Peyer's patch (tissue), 4 donors: ENCODE measurements at places on chromosomes 4 and X. TPM values are rescaled to one million over a fixed set of nuclear protein-coding genes. Genes with fewer than 3 reads are reported as not detected.

Gene NDP
- 4.7 TPM for total RNA-seq

Gene GASK1B
- 8.8 TPM for total RNA-seq

Gene RIPPLY1
- total RNA-seq = not detected

Gene SMR3B
- not detected for total RNA-seq

Gene HSD17B13
- total RNA-seq = 1.6 TPM

DNA sequence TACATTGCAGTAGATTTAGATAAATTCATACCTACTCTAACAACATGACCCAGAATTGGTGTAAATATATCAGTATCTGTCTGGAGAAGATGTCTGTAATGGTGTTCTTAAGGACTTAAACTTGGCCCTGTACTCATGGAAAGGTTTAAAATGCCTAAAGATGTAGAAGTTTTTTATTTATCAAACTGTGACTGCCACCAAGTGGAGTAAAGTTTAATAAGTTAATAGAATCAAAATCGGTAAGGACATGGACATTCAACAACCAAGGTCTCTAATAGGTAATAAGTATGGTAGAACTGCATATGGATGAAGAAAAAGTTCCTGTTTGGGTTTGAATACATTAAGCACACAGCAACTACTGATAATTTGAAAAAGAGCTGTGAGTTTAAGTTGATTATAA is 474.0 kb upstream of the NDST3 start:
- no peaks in the 10 kb centered on the region for H3K27me3 ChIP-seq
- no peak overlapping the region for H3K4me3 ChIP-seq
- DNase-seq = no peak
- H3K4me1 ChIP-seq = no peaks in the 10 kb centered on the region
- no peaks in the 10 kb centered on the region for H3K36me3 ChIP-seq

GRCh38 chrX:124256216-124256615 is 76.2 kb upstream of the TEX13D start:
- no peaks in the 10 kb centered on the region for H3K4me1 ChIP-seq
- no peak overlapping the region for H3K4me3 ChIP-seq
- no peaks in the 10 kb centered on the region for H3K27me3 ChIP-seq

- no peaks in the 10 kb centered on the region for H3K4me1 ChIP-seq
- H3K4me3 ChIP-seq = no peak overlapping the region
- no peak overlapping the region for H3K27ac ChIP-seq
- H3K36me3 ChIP-seq = no peaks in the 10 kb centered on the region
These were observed 944.4 kb upstream of the GRID2 start for GRCh38 chr4:91359041-91360031.

DNA sequence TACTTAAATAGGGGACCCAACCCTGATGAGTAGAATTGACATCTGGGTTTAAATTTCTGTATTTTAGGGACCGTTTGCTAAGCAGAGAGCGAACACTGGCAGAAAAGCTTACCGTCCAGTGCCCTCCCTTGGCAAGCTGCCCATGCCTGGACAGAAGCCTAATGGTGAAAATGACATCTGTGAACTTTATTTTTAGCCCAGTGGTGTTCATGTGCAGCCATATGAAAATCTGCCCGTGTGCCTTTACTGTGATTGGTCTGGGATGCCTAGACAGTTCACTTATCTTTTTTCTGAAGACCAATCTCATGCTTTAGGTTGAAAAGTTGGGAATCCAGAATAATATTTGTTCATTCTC is 1.1 kb downstream of the STBD1 start:
- no peak for DNase-seq
- H3K4me3 ChIP-seq = peak overlapping the region; percentile 56
- H3K27me3 ChIP-seq = no peaks in the 10 kb centered on the region
- H3K27ac ChIP-seq = no peak overlapping the region
- peaks cover 8% of the 10 kb centered on the region for H3K36me3 ChIP-seq

DNA sequence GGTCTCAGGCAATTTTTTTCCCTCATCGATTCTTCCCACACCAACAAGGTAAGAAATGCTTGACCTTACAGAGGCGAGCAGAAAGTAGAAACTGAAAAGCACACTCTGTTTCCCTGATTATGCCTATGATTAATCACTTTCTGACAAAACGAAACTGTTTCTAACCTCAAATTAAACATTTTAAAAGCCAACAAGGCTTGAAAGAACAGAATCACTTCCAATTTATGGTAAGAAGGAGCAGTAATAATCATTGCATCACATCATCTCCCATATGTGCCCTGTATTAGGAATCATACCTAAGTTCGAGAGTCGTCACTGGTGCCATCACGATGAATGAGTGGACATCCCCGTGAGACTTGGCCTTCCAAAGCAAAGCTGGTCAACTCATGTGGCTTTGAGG is 12.5 kb upstream of the CXCL13 start:
- H3K4me1 ChIP-seq = no peaks in the 10 kb centered on the region
- no peaks in the 10 kb centered on the region for H3K36me3 ChIP-seq
- H3K4me3 ChIP-seq = no peak overlapping the region
- H3K27ac ChIP-seq = no peak overlapping the region
- H3K27me3 ChIP-seq = no peaks in the 10 kb centered on the region
- DNase-seq = no peak

GRCh38 chr4:88803600-88804096 is 106.0 kb upstream of the NAP1L5 start:
- H3K4me1 ChIP-seq = no peaks in the 10 kb centered on the region
- no peaks in the 10 kb centered on the region for H3K27me3 ChIP-seq

GRCh38 chr4:107987916-107988762 is 1.6 kb upstream of the HADH start:
- peaks cover 6% of the 10 kb centered on the region for H3K4me1 ChIP-seq
- DNase-seq = no peak
- H3K4me3 ChIP-seq = peak overlapping the region; percentile 90
- no peaks in the 10 kb centered on the region for H3K36me3 ChIP-seq
- H3K27ac ChIP-seq = peak overlapping the region; percentile 84
- H3K27me3 ChIP-seq = no peaks in the 10 kb centered on the region

GRCh38 chr4:26566133-26566532 is 17.8 kb upstream of the TBC1D19 start:
- no peak overlapping the region for H3K27ac ChIP-seq
- H3K4me1 ChIP-seq = no peaks in the 10 kb centered on the region
- no peaks in the 10 kb centered on the region for H3K36me3 ChIP-seq
- no peak for DNase-seq
